Fibroblast of mammary gland (primary cell): ENCODE measurements at places on chromosomes 1 and 21.

DNA sequence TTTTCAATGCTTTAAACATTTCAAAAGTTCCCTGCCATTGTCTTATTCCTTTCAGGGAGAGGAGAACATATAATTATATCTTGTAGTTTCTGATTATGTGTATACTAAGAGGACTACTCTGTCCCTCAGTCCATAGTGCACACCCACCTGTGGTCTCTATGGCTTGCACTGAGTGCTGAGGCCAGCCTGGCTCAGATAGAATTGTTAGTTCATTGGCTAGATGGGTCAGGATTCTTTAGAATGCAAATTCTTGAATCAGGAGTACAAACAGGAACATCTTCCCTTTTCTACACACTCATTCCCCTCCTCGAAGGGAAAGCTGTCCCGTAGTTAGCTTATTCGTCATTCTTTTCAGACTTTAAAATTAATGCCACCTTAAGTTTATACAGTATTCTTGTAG lies 8.2 kb downstream of the BACH1 start:
- DNase-seq = no peak

GRCh38 chr1:85502625-85503083 lies 37.7 kb upstream of the DDAH1 start:
- peak; percentile 84 for DNase-seq

- peak; percentile 78 for DNase-seq
These were observed at the start of gene JTB for GRCh38 chr1:153977250-153978240. Gene JTB, minus strand, starts transcription at chr1:153977674. Its CDS starts 422 bp downstream, at chr1:153977252.

GRCh38 chr21:45386728-45387371 lies 18.1 kb upstream of the COL18A1 start:
- peak; percentile 98 for DNase-seq

DNA sequence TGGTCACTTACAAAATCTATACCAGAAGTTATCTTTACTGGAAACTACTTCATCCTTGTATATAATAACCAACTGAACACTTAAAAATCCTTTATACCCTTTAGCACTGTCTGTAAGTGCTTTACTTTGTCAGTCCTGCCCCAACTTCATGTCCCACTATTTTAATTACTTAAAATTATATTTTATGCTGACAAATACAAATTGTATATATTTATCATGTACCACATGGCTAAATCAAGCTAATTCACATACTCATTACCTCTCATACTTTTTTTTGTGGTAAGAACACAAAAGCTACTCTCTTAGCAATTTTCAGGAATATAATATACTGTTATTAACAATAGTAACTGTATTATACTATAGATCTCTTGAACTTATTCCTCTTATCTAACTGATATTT lies 63.0 kb downstream of the EVI5 start:
- DNase-seq = no peak
